Neural progenitor cell (in vitro differentiated cells): ENCODE measurements at places on chromosomes 13 and 19.

GRCh38 chr13:112592181-112592580 lies 4.2 kb upstream of the TUBGCP3 start:
- DNase-seq = no peak

GRCh38 chr13:108425056-108425455 lies 155.5 kb downstream of the TNFSF13B start:
- DNase-seq = no peak

DNA sequence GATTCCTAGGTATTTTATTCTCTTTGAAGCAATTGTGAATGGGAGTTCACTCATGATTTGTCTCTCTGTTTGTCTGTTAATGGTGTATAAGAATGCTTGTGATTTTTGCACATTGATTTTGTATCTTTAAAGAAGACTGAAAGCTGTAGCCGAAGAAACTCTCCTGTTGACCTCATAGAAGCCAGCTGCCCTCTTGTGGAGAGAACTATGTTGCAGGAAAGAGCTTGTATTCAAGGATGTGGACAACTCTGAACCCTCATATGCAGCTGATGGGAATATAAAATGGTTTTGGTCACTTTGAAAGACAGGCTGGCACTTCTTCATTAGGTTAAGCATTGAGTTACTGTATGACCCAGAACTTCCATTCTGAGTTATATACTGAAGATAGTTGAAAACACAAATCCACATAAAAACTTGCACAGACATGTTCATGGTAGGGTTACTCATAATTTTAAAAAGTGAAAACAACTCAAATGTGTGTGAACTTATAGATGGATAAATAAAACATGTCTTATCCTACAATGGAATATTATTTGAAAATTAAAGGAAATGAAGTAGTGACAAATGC lies 65.8 kb upstream of the SLITRK6 start:
- DNase-seq = peak; percentile 58

DNA sequence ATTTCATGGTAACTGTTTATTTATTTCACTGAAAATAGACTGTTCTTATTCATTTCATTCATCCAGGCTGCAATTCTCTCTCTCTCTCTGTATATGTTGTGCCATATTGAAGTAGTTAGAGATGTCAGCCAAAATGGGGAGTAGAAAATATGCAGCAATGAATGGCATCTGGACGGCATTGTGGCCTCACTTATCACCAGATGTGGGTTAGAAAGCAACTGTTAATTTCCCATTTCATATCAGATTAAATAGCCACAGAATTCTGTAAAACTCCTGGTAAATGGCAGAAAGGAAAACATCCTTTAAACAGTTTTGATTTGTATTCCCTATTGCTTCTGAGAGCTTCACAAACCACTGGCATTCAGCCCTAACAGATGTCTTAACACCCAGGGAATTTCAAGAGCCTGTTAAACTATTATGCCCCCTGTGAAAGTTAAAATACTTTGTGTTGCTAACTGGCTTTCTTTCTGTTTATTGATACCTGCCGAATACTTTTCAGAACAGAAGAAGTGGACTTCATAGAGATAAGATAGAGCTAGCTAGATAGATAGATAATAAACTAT lies 1763.3 kb upstream of the MIR17HG start:
- no peak for DNase-seq

- DNase-seq = no peak
Observed at GRCh38 chr13:22855926-22856325, 324.9 kb upstream of the SGCG start.

- DNase-seq = no peak
Observed at GRCh38 chr13:73103238-73103637, 44.4 kb downstream of the KLF5 start.

- DNase-seq = no peak
Observed at GRCh38 chr19:4593409-4593851, 33.9 kb upstream of the SEMA6B start.

DNA sequence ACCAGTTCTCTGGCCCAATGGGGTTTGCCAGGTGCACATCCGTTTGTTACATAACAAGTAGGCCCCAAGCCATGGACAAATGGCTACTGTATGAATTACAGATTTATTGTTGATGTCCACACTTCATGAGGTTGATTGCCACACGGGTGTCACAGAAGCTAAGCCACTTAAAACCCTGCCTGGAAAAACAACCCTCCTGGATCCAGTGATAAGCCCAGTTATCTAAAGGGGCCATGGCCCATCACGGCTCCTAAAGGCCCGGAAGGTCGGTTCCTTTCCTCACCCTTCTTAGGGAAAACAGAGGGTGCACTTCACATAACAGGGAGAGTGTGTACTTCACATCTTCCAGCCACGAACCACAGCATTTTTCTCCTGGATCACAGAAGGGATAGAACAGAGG lies 4.1 kb downstream of the TMEM272 start:
- no peak for DNase-seq
